ENCODE measurements at places on chromosomes 1 and 21.

GRCh38 chr1:27388337-27389005 is 4.0 kb upstream of the GPR3 start:
- DNase-seq, result no peak

DNA sequence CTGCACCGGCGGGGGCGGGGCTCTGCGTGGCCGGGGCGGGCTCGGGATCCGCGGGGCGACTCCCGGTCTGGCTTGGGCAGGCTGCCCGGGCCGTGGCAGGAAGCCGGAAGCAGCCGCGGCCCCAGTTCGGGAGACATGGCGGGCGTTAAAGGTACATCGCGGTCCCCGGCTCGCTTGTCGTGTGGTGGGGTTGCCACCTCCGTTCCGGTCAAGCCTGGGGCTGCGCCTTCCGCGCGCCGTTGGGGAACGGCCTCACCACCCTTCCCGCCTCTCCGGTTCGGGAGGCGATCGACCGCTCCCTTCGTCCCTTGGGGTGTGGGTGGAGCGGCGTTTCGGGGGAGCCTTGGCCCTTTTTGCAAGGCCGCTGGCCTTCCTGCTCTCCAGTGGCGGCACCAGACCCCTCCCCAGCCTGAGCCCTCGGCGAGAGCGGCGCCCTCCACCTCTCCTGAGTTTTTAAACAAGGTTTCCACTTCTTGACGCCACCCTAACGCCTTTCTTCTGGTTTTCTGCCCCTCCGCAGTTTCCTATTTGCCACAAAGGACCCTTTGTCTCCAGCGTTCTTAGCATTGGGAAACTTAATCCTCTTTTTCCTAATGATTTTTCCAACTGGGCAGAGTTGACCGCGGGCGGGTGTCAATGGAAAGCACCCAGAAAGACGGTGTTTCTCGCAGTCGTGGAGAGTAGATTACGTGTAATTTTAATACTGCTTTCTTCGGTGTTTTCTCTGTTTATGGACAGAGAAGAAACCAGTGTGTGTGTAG is at the start of the genes LEPR and LEPROT:
LEPR (plus strand) TSS at position 79 of the 761 bp plus-strand sequence. CDS start 144,898 bp downstream, outside the sequence.
LEPROT (plus strand) TSS at position 79 of the 761 bp plus-strand sequence; CDS start at position 136, 57 bp downstream.
- no peak for DNase-seq

DNA sequence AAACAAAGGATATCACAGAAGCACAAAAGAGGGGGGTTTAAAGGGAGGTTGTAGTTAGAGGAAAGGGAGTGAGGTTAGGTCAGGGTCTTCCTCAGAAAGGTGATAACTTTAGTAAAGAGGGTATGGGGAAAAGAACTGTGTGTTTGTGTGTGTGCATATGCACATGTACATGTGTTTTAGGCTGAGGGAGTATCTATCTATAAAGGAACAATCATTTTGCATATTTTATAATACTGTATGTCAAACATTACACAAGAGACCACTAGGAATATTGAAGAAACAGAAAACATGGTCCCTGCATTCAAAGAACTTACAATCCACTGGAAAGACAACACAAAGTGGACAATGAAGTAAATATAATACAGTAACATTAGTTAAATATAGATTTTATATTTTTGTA is 132.2 kb downstream of the ACBD6 start:
- no peak for DNase-seq

DNA sequence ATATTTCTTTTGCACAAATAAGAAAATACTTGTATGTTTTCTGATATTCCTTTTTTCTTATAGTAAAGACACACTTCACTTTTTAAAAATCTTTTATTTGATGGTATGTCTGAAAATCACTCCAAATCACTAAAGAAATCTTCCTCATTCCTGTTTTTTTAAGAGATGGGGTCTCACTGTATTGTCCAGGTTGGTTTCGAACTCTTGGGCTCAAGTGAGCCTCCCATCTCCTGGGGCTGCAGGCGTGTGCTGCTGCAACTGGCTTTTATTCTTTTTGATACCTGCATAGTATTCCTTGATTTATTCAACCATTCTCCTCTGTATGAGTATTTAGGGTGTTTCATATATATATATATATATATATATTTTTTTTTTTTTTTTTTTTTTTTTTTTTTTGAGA is 88.1 kb downstream of the OSBPL9 start:
- DNase-seq, result no peak

DNA sequence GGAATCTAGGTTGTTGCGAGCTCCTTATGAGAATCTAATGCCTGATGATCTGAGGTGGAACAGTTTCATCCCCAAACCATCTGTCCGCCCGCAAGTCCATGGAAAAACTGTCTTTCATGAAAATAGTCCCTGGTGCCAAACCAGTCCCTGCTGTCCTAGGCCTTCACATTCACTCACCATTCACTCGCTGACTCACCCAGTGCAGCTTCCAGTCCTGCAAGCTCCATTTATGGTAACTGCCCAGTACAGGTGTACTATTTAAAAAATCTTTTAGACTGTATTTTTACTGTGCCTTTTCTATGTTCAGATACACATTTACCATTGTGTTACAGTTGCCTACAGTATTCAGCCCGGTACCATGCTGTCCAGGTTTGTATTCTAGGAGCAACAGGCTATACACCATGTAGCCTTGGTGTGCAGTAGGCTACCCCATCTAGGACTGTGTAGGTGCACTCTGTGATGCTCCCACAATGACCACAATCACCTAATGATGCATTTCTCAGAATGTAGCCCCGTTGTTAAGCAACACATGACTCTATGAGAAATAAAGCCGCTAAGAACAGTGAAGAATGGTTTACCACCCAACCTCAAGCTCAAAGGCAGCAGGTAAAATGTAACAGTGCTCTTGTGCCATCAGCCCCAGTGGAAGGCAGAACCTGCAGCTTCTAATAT is 2.4 kb downstream of the ECHDC2 start:
- DNase-seq, result no peak

GRCh38 chr1:221776495-221777301 is 34.8 kb upstream of the DUSP10 start:
- DNase-seq, result no peak

- no peak for DNase-seq
These were observed 13.7 kb downstream of the KIAA1614 start for GRCh38 chr1:180926164-180926981.

DNA sequence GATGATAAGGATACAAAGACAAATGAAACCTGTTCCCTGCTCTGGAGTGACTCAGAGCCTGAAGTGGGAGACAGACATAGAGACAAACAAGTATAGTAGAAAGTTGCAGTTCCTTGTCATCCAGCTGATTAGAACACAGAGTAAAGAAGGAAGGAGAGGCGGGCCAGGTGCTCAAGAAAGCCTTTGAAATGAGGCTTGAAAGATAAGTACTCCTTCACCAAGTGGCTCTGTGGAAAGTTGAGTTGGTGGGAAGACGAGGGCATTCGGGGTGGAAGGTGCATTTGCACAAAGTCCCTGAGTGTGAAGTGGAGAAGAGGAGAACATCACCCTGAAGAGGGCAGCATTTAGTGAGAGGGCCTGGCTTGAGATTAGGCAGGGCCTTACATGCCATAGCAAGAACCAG is 17.0 kb downstream of the MARK1 start:
- DNase-seq, result no peak

DNA sequence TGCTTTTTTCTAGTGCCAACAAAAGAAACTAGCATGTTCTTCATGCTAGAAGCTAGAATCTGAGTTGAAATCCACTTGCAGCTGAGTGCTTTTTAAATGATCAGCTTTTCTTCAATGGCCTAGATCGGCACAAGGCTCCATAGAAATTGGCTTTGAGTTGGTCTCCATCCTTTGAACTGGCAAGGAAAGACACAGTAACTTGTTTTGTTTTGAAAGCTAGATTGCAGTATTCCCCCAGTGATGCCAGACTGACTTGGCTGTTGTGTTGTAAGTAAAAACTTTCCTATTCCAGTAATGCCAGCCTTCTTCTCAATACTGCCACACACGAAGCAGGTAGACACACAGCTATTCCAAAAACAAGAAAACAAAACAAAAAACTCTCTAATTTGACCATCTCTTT is 139.1 kb downstream of the FMN2 start:
- no peak for DNase-seq

- DNase-seq, result no peak
These were observed 21.7 kb downstream of the CRYAA start for GRCh38 chr21:43190544-43190943.

DNA sequence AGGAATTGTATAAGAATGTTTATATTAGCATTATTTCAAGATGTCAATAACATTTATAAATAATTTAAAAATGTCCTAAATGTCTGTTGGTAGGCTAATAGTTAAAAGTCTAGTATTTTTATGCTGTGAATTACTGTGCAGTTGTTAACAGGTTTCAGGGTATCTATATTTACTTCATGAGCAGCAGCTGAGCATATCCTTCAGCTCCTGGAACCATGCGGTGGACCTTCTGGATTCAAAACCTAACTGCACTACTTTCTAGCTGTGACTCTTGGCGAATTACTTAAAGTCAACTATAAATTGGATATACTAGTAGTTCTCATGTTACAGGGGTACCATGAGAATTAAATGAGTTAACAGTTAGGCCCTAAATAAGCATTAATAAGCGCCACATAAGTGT is 3.7 kb downstream of the CEP350 start:
- no peak for DNase-seq

- no peak for DNase-seq
These were observed 108.6 kb downstream of the GPR52 start for GRCh38 chr1:174556392-174556791.
